NT2/D1 (cell line): ENCODE measurements at places on chromosomes 1 and 21.

DNA sequence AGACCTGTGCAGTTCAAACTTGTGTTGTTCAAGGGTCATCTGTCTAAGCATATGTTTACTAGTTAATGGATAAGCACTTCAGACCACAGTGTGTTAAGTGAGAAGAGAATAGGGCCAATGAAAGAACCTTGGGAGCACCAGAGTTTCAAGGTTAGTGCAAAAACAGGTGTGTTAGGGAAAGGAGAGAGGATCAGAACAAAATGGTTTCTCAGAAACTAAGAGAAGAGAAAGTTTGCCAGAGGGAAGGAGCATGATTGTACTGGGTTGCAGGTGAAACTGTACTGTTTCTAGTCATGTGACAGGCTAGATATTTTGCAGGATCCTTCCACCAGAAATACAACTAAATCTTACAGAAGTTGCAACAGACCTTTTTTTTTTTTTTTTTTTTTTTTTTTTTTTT is 23.3 kb downstream of the RPRD2 start:
- DNase-seq = no peak

DNA sequence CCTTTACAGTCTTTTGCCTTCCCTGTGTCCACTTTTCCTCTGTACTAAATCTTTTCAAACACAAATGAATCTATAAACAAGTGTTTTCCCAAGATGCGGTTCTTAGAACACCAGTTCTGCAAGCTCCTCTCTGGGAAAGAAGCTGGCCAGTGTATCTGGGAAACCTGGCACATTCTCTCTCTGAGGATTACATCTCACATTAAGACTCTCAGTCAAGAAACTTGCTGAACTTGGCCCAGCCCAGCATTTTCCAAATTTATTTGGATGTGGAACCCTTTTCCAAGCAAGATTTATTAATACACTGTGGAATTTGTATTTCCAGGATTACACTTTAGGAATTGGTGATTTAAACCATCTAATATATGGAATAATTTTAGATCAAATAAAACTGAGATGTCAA is 105.7 kb downstream of the ZNF281 start:
- DNase-seq = no peak

DNA sequence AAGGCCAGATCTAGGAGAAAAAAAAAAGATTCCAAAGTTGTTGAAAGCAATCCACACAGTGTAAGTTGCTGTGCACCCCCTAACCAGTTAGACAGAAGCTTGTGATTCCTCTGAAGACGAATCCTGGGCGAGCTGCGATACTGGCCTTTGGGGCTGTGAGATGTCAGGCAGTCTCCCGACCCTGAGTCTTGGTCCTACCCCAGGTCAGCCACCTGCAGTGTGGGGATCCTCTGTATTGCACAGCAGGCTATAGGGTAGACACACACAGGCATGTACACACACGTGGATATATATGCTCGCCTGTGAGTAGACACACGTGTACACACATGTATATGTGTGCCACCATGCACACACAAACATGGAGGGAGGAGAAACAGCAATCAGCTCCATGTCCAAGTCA is 12.9 kb downstream of the ACTRT2 start:
- DNase-seq = no peak

GRCh38 chr1:32063261-32063681 is 9.5 kb upstream of the TMEM39B start:
- no peak for DNase-seq

GRCh38 chr1:172145231-172145651 is 275.2 kb upstream of the C1orf105 start:
- no peak for DNase-seq

- no peak for DNase-seq
Measured at GRCh38 chr1:103101399-103101798, 6.9 kb downstream of the COL11A1 start.

- peak; percentile 33 for DNase-seq
Measured at GRCh38 chr1:50605186-50605875, 182.1 kb upstream of the DMRTA2 start.

DNA sequence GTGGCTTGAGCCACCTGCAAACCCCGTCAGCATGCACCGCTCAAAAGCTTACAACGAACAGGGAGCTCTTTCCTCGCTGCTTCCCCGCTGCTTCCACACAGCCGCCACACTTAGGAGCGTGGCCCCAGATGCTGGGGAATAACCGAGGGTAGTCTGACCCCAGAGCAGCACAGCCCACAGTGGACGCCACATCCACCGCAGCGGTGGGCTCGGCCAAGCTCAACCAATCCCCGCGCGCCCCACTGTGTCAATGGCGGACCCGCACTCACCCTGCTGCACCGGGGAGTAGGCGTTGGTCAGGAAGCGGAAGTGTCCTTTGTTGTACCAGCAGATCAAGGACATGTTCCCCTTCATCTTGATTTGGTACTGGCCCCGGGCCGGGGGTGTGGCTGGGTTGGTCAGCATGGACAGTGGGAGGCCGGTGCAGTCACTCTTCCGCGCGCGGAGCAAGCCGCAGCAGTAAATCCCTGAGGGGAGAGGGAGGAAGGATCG is 93.5 kb downstream of the PGBD5 start:
- no peak for DNase-seq

DNA sequence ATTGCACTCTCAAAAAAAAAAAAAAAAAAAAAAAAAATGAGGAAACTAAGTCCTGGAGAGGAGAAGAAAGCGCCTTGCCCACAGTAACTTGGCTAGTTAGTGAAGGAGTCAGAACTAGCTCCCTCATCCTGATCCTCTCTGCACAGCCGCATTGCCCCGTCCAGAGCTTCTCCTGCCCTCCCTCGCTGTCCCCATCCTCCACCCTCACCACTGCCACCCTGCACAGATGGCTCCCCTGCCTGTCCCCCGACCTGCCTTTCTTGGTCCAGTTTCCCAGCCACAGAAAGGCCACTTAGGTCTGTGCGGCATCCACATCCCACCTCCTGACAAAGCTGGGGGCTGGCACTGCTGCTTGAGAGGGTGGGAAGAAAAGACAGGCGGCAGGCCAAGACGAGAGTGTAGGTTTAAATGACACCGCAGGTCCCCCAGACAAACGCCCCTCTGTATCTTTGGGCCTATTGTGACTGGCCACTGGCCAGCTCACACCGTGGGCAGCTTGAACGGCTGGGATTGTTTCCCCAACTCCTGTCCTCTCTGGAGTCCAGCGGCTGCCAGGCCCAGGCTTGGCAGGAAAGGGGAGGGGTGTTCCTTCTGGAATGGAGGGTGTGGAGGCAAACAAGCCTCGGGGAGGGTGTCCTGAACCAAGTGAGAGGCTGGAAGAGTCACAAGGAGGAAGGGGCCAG is 20.2 kb downstream of the NCMAP start:
- DNase-seq = no peak

DNA sequence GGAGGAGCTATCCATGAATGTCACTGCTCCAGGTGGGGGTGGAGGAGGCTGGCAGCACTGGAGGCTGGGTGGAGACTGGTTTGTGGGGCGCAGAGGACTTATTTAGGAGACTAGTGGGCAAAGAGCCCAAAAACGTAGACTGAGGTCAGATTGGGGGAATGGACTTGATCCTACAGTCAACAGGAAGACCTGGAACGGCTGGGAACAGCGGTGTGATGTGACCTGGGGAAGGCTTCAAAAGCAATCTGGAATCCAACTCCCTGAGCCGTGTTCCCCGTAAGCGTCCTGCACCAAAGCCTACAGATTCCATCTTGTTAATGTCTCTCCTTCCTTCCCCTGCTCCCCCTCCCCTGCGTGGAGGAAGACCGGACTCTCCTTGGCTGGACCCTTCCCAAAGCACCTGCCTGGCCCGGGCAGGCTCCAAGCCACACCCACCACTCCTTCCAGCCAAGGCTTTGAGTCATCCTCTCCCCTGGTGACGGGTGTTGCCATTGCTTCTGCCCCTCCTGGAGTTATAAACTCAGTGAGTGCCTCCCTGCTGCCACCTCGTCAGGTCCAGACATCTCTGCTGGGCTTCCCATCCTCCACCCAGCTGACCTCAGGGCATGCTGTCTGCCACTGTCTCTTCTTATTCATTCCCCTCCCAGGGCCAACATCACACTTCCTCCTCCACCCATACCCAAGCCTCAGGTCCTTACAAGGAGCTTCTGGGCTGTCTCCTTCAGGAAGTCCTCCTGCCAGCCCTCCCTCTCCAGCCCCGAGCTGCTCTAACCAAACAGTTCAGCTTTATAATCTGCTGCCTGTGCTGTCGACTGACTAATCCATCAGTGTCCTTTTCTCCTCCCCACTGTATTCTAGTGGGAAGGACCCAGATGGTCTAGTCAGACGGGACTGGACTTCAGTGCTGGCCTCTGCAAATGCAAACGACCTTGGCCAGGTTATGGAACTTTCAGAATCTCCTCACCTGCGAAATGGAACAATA is 1.6 kb upstream of the CLSTN1 start:
- DNase-seq = peak; percentile 40

- DNase-seq = no peak
Measured at GRCh38 chr1:3504822-3505153, 50.3 kb downstream of the ARHGEF16 start.
